ENCODE measurements at places on chromosomes 16 and 17.

DNA sequence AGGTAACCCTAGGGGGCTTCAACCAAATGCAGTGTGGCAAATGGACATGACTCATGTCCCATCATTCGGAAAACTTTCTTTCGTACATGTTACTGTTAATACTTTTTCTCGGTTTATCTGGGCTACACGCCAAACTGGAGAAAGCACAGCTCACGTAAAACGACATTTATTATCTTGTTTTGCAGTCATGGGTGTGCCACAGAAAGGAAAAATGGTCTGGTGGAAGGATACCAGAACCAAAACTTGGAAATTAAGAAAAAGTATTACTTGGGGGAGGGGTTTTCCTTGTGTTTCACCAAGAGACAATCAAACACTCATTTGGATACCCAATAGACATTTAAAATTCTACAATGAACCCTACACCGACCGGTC lies 23.6 kb downstream of the ALOX15B start:
- no peak for DNase-seq

- DNase-seq, result peak; percentile 38
These were observed 541 bp downstream of the VKORC1 start for GRCh38 chr16:31094088-31094423.

DNA sequence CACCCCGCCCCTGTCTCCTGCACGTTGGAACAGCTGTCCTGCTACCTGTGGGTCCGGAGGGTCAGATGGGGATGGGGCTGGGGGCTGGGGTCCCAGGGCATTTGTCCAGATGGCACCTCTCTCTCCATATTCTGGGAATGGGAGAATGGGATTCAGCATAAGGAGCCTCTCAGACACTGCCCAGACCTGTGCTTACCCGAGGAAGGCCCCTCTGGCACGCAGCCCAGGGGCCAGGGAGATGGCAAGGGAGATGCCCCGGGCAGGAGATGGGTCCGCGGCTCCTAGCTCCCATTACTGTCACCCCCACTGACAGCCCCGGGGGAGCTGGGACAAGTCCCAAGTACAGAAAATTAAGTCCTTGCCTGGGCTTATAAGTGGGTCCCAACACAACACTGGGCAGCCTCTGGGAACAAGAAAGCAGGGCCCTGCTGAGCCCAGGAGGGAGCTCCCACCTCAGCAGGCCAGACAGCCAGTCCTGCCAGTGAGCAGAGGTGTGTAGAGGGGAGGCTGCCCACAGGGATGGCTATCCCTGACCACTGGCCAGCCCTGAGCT lies 1.8 kb downstream of the VASN start:
- no peak for DNase-seq

DNA sequence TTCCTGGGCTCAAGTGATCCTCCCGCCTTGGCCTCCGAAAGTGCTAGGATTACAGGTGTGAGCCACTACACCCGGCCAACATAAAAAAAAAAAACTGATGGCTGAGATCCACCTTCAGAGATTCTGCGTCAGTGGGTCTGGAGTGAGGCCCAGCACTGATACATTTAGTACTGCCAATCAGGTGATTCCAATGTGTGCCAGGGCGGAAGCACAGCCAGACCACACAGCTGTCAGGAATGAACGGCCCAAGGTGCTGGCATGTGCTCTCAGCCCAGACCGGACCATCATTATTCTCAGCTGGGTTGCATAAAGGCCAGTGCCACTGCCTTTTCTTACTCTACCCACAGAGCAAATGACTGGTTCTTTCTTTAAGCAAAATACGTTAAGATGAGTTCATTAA lies 1.2 kb upstream of the BCO1 start:
- no peak for DNase-seq

DNA sequence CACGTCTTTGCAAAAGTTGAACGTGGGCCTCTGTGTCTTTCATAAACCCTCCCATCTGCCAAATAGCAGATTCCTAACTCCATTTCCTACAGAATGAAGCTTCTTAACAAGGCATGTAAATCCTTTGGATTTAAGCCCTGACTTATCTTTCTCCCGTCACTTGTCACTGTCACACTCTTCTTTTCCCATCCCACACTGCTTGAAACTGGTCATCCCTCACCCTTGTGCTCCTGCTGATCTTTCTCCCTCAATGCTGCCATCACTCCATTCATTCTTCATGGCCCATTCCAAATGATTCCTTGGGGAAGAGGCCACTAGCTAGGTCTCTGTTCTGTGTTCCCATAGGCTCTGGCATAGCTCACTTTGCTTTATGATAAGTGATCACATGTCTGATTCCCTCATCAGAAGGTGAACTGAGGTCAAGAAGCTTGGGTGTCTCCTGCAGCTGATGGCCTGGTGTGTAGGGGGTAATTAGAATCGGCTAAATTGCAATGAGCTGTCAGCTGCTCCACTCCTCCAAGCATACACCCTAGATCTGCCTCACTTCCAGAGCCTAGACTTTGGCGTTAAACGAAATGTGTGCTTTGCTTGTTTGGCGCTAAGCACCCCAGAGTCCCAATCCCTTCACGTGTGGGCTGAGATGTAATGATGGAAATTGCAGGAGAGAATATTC lies 61.7 kb downstream of the PECAM1 start:
- DNase-seq, result no peak

- no peak for DNase-seq
These were observed 78.9 kb downstream of the ABCC6 start for GRCh38 chr16:16144416-16144815.

DNA sequence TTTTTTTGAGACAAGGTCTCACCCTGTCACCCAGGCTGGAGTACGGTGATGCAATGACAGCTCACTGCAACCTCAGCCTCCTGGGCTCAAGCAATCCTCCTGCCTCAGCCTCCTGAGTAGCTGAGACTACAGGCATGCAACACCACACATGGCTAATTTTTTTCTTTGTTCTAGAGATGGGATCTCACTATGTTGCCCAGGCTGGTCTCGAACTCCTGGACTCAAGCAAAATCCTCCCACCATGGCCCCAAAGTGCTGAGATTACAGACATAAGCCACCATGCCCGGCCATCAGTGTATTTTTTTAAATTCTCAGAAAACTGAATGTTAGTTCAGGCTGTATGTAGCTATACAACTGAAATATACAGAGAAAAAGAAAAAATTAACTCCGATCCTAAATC lies 6.2 kb downstream of the APPBP2 start:
- no peak for DNase-seq

GRCh38 chr16:21656795-21657768 lies 4.7 kb upstream of the IGSF6 start:
- DNase-seq, result no peak

- DNase-seq, result peak; percentile 65
These were observed at the start of gene ABHD15 for GRCh38 chr17:29566473-29567303. TSS of gene ABHD15 (minus strand) at chr17:29567037. CDS start at chr17:29566966, 71 bp downstream.

DNA sequence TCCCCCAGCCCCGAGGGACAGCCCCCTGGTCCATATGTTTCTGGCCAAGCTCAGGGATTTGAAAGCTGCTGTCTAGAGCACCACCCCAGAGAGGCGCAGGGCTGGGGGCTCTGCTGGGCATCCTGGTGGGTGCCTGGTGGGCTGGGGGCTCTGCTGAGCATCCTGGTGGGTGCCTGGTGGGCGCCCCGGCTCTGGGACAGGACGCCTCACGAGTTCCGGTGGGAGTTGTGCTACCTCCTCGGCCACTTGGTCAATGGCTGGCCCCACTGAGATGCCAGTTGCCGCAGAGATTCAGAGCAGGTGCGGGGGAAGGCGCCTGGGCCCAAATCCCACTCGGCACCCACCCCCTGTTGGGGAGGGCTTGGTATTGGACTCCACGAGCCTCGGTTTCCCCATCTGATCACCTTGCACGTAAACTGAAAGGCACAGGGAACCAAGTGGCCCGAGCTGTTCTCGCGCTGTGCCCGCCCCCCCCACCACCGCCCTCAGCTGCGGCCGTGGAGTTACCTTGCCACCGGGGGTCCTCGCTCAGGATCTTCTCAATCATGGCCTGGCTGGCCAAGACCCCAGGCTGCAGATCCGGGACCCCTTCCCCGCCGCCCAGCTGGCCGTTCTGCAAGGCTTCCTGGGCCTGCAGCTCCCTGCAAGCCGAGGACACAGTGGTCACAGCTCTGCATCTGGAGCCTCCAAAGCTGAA lies 13.3 kb downstream of the UNKL start:
- no peak for DNase-seq

- no peak for DNase-seq
These were observed 840 bp downstream of the MYO1C start for GRCh38 chr17:1491443-1492248.

DNA sequence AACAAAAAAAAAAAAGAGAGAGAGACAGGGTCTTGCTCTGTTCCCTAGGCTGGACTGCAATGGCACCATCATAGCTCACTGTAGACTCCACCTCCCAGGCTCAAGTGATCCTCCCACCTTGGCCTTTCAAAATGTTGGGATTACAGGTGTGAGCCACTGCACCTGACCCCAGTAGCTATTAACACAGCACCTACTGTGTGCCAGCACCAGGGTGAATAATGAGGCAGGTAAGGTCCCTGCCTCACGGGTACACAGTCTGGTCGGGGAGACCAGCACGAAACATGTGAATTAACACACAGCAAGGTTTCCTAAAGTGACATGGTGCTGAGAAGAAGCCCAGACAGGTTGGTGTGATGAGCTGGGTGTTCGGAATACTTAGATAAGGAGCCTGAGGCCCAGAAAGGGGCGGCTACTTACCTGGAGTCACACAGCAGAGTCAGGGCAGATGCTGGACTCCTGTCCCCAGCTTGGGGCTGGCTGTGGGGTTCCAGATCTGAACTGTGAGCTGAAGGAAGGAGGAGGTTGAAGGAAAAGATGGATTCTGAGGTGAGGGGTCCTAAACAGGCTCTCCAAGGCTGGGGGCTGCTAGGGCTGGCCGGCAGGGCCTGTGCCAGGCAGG lies 10.5 kb upstream of the FBXL19 start:
- no peak for DNase-seq

GRCh38 chr16:54946909-54947308 lies 16.2 kb downstream of the IRX5 start:
- no peak for DNase-seq

DNA sequence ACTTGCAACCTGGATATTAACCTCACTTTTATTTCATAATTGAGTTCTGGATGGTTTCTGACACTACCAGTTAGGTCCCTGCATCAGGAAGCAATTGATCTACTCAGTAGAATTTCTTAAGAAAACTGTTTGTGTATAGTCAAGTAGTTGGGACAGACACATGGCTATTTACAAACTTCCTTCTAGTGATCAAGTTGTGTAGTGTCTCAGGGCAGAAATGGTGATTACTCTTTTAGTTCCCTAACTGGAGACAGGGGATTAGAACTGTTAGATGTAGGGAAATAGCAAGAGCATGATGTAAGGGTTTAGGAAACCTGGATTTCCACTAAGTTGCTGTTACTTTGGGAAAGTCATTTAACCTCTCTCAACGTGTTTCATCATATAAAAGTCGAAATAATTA lies 30.4 kb downstream of the TMEM100 start:
- no peak for DNase-seq

- no peak for DNase-seq
These were observed 24.7 kb upstream of the KLHDC4 start for GRCh38 chr16:87790292-87791100.

- DNase-seq, result peak; percentile 63
These were observed 353.0 kb upstream of the EEF2KMT start for GRCh38 chr16:5450409-5451104.

- no peak for DNase-seq
These were observed 8.0 kb upstream of the DOC2B start for GRCh38 chr17:189444-189843.
